ENCODE measurements at places on chromosomes 16 and 17. TPM values are rescaled to one million over a fixed set of nuclear protein-coding genes. Genes with fewer than 3 reads are reported as not detected.

ZNRF1 gene
- 27.2 TPM for total RNA-seq

ZPBP2 gene
- not detected for total RNA-seq

MYO15A gene
- 0.51 TPM for total RNA-seq

PKMYT1 gene
- total RNA-seq, result 2.9 TPM

- DNase-seq, result peak; percentile 72
Observed at GRCh38 chr17:9021158-9021991, at the start of gene NTN1. Gene NTN1 (plus strand): TSS chr17:9021510. CDS start chr17:9022374, 864 bp downstream.

GRCh38 chr17:17767154-17767869 is 69.5 kb downstream of the SREBF1 start:
- DNase-seq, result no peak

GRCh38 chr16:86343796-86344585 is 166.3 kb upstream of the FOXF1 start:
- DNase-seq, result no peak

DNA sequence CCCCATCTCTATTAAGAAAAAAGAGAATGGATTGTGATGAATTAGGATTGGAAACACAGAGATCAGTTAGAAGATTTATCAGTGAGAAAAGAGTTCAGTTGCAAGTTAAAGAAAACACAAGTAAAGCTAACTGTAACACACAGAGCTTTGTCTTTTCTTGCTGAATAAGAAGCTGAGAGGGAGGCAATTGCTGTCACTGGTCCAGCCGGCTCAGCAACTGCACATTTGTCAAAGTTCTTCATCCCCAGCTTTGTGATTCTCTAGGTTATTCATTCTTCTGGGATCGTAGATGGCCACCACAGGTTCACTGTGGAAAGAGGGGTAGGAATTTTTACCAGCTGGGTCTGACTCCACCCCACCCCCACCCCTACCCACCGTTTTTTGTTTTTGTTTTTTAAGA is 615.7 kb downstream of the WWOX start:
- no peak for DNase-seq

- DNase-seq, result no peak
Observed at GRCh38 chr16:67264277-67264676, 15.1 kb upstream of the PLEKHG4 start.

All from Right ventricle myocardium inferior (tissue), 1 donor.